ENCODE measurements at places on chromosomes 7 and 10.

DNA sequence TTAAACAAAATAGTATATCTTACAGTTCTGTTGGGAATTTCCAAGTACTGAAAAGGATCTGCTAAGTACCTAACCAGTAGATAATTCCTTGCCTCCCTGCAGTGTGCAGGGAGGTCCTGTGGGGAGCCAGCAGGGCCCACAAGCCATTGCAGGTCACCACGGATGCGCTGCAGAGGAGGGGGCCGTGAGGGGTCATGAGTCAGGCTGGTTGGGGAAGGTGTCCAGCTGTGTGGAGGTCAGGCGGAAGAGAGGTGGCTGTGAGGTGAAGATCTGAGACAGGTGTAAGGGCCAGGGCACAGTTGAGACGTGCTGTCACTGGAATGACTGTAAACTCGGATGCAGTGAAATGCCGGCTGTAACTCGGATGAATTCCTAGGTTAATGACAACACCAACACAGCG is 80.6 kb downstream of the TRRAP start:
- DNase-seq = no peak

DNA sequence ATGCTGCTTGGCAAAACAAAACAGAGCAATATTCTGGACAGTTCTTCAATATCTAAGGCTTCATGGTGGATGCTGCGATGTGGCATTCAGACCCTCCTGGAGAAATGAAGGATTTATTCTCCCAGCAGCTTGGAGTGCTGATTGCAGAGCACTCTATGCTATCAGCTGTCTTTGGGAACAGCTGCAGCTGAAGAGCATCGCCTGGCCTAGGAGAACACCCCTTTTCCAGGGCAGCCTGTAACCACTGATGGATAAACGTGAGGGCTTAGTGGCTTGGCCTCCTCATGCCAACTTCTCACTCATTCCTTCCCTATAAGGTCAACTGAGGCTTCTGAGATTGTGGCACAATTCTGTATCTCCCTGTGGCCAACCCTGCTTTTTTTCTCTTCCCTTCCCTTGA is 638.1 kb upstream of the CNTNAP2 start:
- no peak for DNase-seq

GRCh38 chr10:108673741-108674140 is 1249.6 kb downstream of the XPNPEP1 start:
- no peak for DNase-seq

GRCh38 chr10:86194684-86195083 is 171.9 kb downstream of the GRID1 start:
- no peak for DNase-seq

- DNase-seq = no peak
Observed at GRCh38 chr10:109203646-109204353, 719.5 kb downstream of the XPNPEP1 start.

GRCh38 chr7:128075242-128076095 is 44.2 kb upstream of the LRRC4 start:
- DNase-seq = no peak
